ENCODE measurements at places on chromosomes 6 and 20. TPM values are rescaled to one million over a fixed set of nuclear protein-coding genes. Genes with fewer than 3 reads are reported as not detected.
A peak's percentile ranks its signal among the peaks of the same experiment; 100 is the strongest.

GRCh38 chr20:36861875-36862801 is 13.8 kb upstream of the TLDC2 start:
- peak; percentile 92 for DNase-seq

- no peak for DNase-seq
Measured at GRCh38 chr6:118292558-118292957, 255.5 kb upstream of the PLN start.

GRCh38 chr20:49766979-49767521 is 45.6 kb upstream of the SLC9A8 start:
- no peak for DNase-seq

Gene C6orf15
- total RNA-seq, result not detected

Gene ARMC12
- 0.47 TPM for total RNA-seq
